Activated CD4-positive, alpha-beta T cell treated with anti-CD3 and anti-CD28 coated beads for 4 hours (primary cell): ENCODE measurements at places on chromosomes 16 and 17.
A peak's percentile ranks its signal among the peaks of the same experiment; 100 is the strongest.

DNA sequence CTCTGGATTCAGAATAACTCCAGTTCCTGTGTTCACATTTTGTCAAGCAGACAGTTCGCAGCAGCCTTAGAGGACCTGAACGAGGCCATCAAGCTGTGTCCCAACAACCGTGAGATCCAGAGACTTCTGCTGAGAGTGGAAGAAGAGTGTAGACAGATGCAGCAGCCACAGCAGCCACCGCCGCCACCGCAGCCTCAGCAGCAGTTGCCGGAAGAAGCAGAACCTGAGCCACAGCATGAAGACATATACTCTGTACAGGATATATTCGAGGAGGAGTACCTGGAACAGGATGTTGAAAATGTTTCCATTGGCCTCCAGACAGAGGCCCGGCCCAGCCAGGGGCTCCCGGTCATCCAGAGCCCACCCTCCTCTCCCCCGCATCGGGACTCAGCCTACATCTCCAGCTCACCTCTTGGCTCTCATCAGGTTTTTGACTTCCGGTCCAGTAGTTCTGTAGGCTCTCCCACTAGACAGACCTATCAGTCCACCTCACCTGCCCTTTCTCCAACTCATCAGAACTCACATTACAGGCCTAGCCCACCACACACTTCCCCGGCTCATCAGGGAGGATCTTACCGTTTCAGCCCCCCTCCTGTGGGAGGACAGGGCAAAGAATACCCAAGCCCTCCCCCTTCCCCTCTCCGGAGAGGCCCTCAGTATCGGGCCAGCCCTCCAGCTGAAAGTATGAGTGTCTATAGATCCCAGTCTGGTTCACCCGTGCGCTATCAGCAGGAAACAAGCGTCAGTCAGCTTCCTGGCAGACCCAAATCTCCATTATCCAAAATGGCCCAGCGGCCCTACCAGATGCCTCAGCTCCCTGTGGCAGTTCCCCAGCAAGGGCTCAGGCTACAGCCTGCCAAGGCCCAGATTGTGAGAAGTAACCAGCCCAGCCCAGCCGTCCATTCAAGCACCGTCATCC lies 25.9 kb downstream of the CYB561 start:
- DNase-seq, result peak; percentile 30

GRCh38 chr17:78735832-78736525 lies 46.1 kb downstream of the CYTH1 start:
- no peak for DNase-seq

- DNase-seq, result no peak
Observed at GRCh38 chr16:86886651-86887050, 308.3 kb downstream of the FOXL1 start.

GRCh38 chr17:82188001-82188961 lies 24.4 kb downstream of the CCDC57 start:
- DNase-seq, result no peak

GRCh38 chr16:24749310-24749709 lies 19.9 kb downstream of the TNRC6A start:
- no peak for DNase-seq

- DNase-seq, result no peak
Observed at GRCh38 chr16:8519179-8519578, 71.1 kb downstream of the TMEM114 start.

GRCh38 chr16:85037050-85037410 lies 9.4 kb downstream of the KIAA0513 start:
- DNase-seq, result peak; percentile 29

- no peak for DNase-seq
Observed at GRCh38 chr17:27976331-27976730, 66.1 kb upstream of the NLK start.

GRCh38 chr16:81818568-81818896 lies 39.4 kb downstream of the PLCG2 start:
- no peak for DNase-seq

DNA sequence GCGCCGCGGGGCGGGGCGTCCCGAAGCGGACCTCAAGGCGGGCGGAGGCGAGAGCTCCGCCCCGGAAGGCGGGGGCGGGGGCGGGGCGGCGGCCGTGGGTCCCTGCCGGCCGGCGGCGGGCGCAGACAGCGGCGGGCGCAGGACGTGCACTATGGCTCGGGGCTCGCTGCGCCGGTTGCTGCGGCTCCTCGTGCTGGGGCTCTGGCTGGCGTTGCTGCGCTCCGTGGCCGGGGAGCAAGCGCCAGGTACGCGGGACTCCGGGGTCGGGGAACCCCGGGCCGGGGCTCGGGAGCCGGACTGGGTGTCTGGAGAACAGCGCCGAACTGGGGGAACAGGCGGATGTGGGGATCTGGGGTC lies at the start of gene TNFRSF12A:
TSS of gene TNFRSF12A (plus strand) at position 122 of the 357 bp plus-strand sequence. CDS start at position 152, 30 bp downstream.
- peak; percentile 55 for DNase-seq

- DNase-seq, result no peak
Observed at GRCh38 chr17:67628580-67629013, 89.1 kb upstream of the NOL11 start.

DNA sequence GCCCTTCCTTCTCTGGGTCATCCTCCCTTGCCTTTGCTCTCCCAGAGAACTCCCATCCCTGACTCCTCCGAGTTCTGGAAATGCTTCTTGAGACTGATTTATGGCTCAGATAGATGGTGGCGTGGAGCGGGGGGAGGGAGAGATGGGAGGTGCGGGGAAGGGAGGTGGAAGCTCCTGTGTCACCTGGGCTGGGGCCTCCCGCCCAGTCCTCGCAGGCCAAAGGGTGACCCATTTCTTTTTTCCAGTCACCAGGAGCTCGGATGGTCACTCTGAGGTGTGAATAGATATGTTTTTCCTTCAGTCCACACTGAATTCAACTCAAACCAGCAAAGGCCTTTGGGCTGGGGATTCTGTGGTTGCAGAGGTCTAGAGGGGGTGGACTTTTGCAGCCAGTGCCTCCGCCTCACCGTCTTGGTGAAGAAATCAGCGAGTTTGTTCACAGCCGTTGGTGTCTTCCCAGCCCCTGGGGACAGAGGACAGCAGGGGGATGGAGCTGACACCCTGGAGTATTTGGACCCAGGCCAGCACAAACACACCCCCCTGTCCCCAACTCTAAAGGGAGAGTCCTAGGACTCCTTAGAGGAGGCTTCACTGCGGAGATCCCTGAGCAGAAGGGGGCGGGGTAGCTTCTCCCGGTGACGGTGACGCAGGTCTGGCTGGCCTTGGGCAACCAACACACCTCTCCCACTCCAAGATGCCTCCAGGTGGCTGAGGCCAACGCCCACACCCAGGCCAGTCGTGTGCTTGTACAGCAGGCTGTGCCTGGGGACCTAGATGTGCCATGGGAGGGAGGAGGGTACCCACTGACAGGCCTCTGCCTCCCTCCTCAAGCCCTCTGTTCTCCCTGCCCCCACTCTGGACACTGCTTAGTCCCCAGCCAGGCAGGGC lies 80.6 kb downstream of the AMFR start:
- DNase-seq, result no peak

DNA sequence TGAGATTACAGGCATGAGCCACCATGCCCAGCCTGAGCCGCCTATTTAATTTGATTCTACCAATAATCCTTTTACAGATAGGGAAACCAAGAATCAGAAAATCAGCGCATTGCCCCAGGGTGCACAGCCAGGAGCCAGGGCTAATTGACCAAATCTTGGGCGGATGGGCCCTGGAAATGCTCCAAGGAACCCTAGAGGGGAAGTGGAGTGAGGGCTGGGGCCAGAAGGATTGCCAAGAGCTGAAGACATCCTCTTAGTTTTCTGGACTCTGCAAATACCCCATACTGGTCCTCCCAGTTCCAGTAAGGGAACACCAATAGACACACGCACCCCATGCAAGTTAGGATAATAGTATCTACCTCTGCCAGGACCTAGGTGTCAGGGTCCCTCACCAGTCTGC lies 3.8 kb downstream of the FHOD1 start:
- no peak for DNase-seq

DNA sequence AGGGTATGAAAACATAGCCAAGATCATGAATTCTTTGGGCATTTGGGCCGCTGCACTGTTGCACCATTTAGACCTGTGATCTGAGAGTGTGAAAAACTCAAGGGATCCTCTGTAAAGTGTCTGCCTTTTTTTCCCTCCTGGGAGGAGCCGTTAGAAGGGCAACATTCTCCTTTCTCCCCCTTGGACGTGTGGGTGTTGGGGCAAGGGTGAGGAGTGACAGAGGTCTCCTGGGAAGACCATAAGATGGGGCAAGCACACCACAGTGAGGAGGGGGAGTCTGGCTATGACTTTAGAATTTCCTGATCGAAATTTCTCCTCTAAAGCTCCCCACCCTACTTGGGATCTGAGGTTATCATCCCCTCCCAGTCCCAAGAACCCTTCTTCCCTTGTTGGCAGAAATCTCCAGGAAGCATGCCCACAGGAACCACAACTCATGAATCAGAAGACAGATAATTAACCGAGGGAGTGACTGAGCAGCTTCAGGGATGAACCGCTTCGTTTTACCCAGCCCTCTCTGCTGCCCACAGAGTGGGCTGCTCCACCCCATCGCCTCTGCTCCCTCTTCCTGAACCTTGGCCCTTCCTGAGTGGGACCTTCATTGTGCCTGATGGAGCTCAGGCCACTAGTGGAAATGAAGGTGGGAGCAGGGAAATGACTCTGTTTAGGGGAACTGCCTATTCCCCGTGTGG lies 4.2 kb downstream of the ITGB3 start:
- no peak for DNase-seq

GRCh38 chr17:50976951-50977472 lies 110.9 kb upstream of the TOB1 start:
- no peak for DNase-seq

DNA sequence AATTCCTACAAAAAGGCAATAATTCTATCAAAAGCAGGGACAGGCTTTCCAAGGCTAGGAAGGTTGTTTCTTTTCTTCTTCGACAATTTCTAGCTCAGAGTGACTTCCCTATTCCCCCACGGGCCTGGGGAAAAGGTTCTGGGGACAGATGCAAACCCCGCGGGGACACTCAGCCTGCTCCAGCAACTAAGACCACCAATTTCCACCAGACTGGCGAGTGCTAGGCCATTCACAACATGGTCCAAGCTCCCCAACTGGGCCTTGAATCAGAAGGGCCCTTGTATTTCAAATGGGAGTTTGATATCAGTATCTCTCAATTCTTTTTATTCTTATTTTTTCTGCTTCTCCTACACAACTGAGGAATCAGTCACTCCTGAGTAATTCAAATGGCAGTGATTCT lies 86.7 kb downstream of the USP31 start:
- DNase-seq, result no peak

GRCh38 chr17:4881761-4882555 lies 17.4 kb upstream of the C17orf107 start:
- peak; percentile 74 for DNase-seq

GRCh38 chr16:707062-707538 lies 1.5 kb upstream of the FBXL16 start:
- no peak for DNase-seq

DNA sequence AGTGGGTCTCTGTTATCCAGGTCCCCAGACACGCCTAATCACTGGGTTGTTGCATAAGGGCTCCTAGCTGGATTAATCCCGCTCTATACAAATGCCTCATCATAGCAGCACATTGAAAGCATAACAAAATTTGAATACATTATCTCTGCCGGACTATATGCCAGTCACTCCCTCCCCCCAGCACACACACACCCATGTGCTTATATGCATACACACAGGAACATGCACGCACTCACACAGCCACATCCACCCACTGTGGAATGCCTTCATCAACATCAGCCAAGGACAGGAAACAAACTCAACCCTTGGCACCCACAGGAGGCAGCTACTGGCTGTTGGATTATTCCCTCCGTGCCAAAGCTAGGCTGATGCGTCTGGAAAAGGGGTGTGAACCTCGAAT lies 3.5 kb upstream of the CDH13 start:
- no peak for DNase-seq

DNA sequence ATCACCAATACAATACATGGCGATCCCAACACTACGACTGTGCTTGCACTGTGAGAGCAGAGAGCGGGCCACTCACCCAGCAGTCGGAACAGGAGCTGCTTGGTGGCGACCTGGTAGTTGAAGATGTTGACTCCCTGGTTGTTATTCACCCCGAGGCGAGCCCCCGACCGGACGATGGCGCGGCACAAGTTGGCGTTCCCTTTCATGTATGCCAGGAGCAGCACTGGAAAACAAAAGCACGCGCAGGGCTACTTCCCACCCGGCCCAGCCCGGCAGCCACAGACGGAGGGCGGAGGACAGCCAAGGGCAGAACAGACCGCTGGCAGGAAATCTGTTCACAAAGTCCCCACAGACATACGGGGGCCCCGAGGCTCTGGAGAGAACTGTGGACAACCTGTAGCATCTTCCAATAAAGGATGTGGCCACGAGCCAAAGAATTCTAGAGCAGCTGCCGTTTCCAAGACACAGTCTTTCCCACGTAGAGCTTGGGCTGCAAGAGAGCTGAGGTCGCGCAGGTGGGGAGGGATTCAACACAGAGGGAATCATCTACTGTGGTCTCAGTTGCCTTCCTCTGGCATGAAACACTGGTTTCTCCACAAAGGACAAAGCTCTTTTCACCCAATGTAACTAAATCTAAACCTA lies 27.8 kb downstream of the CYB5D2 start:
- no peak for DNase-seq

DNA sequence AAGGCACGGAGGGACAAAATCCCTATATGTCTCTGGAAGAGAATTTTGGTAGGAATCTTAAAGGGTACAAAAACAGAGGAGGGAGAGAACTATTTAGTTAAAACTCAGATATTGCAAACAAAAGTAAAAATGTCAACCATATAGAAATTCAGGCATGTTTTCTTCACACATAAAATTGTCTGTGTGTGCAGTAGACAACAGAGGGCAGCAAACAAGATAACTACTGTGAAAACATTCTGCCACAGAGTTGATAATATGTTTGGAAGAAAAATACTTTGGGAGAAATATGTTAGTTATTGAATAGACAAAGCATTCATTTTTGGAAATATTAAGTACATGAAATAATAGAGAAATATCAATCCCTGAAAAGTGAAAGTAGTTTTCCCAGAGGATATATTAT lies 56.2 kb downstream of the SNX11 start:
- DNase-seq, result no peak

DNA sequence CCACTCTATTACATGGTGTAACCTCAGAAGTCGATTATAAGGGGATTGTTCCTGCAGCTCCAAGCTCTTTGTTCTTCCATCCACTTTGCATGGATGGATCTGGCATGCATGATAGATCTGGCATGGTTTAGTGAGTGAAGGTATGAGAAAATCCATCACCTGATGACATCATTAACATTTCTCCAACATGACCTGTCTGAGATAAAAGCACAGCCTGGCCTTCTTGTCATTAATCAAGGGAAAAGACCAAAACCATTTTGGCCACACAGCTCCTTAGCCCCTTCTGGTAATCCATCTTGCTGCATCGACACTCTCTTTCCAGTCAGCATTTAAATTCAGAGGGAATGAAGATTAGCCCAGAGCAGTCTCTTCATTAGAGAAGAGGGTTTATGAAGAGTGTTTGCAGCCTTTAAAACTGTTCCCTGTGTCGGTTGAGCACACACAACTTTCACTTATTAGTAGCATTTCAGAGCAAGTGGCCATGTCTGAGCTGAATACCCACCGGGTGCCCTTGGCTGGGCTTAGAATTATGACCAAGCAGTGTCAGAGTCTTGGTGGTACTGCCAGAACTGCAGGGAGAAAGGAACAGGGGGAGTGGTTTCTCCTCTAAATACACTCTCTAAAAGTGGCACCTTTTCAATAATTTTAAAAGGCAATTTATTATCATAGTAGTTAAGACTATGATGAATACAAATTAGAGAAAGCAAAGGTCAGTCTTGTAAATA lies 246.0 kb downstream of the HAPSTR1 start:
- DNase-seq, result no peak
